ENCODE measurements at places on chromosomes 16 and 17.

GRCh38 chr16:4373909-4374742 is 2.5 kb downstream of the VASN start:
- no peak for DNase-seq

- no peak for DNase-seq
Observed at GRCh38 chr17:64964796-64965195, 45.5 kb upstream of the LRRC37A3 start.

DNA sequence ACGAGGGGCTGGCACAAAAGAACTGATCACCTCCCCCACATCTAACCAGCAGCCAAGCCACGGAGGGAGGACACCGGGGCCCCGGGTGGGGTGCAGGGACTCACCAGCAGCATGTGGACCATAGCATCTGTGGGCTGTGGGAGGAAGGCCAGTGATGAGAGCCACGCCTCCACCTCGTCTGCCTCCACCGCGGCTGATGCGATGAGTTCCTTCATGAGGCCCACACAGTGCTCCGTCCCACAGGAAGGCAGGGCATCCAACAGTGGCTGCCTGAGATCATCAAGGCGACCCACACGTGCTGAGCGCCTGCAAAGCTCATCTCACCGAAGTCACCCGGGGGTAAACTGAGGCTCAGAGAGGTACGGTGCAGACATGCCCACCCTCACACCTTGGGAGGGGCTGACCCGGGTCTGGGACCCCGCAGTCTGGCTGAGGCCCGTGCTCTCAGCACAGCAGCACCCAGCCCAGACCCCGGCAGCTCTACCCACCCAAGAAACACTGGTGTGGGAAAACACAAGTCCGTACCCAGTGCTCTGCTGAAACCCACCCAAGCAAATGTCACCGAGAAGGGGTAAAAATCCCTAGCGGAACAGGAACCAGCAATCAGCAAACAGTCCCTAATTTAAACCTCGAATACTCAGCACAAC is 85.9 kb downstream of the LITAF start:
- DNase-seq, result no peak

- no peak for DNase-seq
Observed at GRCh38 chr16:510066-510825, 17.3 kb upstream of the CAPN15 start.

DNA sequence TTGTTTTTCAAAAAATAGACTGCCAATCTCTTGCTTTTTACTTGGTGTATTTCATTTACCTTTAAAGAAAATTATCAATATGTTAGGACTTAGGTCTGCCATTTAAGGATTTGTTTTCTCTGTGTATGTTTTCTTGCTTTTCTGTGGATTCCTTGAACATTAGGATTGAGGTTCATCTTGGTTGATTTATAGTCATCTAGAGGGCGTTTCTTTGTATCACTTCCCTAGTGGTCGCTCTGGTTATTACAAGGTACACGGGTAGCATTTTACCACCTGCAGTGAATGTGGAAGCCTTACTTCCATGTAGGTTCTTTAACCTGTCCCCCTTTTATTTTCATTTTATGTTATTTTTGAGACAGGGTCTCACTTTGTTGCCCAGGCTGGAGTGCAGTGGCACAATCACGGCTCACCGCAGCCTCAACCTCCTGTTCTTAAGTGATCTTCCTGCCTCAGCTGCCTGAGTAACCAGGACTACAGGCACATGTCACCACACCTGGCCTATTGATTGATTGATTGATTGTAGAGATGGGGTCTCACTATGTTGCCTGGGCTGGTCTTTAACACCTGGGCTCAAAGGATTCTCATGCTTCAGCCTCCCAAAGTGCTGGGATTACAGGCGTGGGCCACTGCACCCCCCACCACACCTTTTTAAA is 35.2 kb upstream of the CBX4 start:
- DNase-seq, result no peak

- DNase-seq, result no peak
Observed at GRCh38 chr16:9109255-9109654, 17.8 kb downstream of the HAPSTR1 start.

DNA sequence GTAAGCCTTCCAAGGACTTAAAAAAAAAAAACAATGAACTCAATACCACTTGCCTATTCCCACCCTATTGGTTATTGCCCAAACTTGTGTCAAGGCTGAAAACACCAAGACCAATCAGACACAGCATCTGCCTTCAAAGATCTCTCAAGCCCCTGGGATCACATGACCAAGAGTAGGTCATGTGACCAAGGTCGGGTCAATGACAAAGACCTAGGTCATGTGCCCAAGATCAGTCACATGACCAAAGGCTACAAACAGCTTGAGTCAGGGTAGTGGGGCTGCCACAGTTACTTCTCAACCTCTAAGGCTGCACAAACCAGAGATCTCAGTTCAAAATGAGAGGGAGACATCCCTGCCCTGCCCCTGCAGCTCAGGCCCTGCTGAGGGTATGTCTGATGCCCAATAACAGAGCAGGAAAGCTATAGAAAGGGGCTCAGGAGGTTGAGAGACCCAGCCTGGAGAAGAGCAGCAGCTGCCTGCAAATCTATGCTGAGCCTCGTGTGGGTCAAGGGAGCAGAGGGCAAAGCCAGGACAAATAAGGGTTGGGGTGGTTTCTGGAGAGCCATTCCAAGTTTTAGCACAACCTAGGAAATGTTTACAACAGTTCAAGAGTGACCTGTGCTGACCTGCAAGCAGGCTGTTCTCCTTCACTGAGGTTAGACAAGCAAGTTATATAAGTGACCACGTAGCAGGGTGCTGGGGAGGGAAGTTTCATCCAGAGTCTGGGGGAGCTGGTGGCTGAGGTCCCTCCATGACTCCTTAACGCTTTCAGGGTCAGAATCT is 48.8 kb downstream of the PIMREG start:
- DNase-seq, result no peak

DNA sequence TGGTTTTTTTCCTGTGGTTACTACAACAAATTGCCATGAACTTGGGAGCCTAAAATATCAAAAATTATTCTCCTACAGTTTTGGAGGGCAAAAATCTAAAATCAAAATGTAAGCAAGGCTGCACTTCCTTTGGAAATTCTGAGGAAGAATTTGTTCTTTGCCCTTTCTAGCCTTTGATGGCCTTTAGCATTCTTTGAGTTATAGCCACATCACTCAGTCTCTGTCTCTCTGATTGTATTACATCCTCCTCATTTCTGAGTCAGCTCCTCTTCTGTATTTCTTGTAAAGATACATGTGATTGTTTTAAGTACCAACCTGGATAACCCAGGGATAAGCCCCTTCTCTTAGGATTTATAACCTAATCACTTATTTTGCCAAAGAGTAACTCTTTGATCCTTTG is 282.0 kb downstream of the BCAS3 start:
- no peak for DNase-seq

DNA sequence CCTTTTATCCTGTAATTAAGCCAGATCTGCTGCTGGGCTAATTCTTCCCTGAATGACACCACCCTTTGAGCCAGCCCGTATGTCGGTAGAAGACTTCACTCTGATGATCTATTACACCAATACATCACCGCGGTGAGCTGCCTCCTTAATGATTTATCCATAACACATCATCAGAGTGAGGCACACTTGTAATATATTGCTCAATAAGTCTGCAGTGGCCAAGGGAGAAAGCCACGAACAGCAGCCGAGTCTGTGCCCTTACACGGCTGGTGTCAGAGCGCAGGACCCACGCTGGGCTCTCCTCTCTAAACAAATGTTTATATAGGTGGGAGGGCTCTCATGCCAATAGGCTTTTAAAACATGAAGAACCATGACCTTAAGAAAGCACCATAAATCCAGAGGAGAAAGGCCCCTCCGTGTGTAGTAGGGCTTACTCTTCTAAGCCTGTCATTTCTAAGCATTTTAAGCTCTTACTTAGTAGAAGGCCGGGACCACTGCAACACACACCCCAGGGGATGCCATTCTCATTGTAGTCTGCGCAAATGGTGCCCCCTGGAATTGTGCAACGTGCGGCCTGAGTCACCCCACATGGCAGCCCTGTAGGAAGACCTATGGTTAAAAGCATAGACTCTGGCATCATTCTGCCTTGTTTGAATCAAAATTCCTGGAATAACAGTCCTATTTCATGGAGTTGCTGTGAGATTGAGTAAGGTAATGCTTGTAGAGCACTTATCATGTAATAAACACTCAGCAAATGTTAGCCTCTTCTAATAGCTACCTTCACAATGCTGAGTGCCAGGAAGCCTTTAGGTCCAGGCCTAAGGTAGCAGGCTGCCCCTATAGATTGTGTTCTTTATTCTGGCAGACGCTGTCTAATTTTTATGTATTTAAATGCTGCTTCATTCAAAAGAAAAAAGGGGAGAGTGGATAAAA is 26.1 kb downstream of the MRPS23 start:
- DNase-seq, result no peak

DNA sequence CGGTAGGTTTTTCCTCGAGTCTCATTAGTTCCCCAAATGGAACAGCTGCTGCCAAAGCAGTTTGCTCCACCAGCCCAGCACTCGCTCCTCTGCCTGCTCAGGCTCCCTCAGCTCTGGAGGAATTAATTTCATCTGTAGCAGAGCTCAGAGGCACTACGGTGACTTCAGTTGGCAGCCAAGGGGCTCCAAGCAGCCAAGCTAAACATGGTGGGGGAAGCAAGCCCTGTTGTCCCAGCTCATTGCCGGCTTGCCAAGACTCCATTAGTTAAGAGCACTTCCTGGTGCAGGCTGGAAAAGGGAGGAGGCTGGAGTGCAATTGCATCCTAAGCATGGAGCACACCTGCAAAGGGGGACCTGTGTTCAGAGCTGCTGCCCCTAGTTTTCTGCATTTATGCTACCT is 78.7 kb upstream of the GPRC5B start:
- DNase-seq, result no peak

- no peak for DNase-seq
Observed at GRCh38 chr17:28746611-28747050, 2.8 kb downstream of the TRAF4 start.

- DNase-seq, result no peak
Observed at GRCh38 chr17:72843591-72843990, 248.9 kb downstream of the SLC39A11 start.

DNA sequence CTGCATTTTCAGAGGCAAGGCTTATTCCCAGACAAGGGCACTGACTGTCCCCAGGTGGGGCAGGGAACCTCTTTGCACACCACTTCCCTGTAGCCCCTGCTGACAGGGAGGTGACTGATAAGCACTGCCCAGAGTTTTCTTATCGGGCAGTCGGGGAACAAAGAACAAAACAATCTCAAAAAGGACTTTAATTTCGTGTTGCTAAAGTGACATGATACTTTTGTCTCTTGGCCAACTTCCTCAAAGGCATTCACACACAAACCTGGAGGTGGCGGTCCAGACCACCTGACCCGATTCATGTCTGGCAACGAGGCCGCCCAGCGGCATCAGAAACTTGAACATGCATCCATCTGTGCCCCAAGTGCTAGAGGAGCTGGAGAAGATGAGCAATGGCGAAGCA is 28.9 kb downstream of the ZDHHC7 start:
- DNase-seq, result no peak

- DNase-seq, result no peak
Observed at GRCh38 chr17:34886831-34887230, 74.4 kb downstream of the CCT6B start.

DNA sequence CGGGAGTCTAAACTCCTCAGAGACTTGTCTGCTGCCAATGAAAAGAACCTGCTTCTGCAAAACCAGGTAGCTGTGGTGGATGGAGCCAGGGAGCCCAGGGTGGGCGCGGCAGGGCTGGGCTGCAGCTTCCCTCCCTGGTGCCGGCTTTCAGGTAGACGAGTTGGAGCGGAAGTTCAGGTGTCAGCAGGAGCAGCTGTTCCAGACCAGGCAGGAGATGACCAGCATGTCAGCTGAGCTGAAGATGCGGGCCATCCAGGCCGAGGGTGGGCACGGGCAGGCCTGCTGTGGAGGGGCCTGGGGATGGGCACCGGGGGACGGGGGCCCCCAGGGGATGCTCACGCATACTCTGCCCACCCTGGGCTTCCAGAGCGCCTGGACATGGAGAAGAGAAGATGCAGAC is 3.2 kb upstream of the RAC3 start:
- DNase-seq, result no peak

GRCh38 chr16:24255456-24256371 is at the start of gene CACNG3:
Gene CACNG3, plus strand, starts transcription at chr16:24256335. Its CDS starts 420 bp downstream, at chr16:24256755.
- peak; percentile 69 for DNase-seq

GRCh38 chr17:38701504-38702165 is 3.4 kb upstream of the MLLT6 start:
- DNase-seq, result peak; percentile 86

DNA sequence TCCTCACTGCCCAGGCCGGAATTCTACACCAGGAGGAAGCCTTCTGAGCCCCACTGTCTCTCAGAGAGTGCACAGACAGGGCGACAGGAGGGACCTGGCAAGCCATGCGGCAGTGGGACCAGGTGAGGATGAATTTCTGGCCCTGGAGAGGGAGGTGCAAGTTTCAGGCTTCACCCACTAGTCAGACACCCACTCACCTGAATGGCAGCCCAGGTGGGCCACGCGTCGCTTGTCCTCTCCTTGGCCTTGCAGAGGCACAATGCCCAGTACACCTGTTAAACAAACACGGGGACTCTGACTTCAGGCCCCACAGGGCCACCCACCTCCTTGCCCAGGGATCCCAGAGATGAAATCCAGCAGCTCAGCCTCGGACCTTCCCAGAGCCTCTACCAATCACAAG is 4.2 kb downstream of the CORO7 start:
- no peak for DNase-seq

DNA sequence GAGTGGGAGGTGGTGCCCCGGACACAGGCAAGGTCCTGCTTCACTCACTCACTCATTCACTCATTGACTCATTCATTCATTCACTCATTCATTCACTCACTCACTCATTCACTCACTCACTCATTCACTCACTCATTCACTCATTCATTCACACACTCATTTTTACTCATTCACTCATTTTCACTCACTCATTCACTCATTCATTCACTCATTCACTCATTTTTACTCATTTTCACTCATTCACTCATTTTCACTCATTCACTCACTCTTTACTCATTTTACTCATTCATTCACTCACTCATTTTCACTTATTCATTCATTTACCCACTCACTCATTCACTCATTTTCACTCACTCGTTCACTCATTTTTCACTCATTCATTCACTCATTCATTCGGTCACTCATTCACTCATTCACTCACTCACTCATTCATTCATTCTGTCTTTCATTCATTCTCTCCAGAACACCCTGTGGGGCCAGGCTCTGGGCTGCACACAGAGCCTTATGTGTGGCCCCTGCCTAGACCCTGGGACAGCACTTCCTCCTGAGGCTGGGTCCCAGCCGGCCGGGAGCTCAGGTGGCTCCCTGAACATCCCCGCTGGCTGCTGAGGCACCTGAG is 9.2 kb downstream of the RPUSD1 start:
- no peak for DNase-seq
